ENCODE measurements at places on chromosomes 3 and 15.

GRCh38 chr3:152626226-152626625 lies 208.7 kb upstream of the P2RY1 start:
- H3K27ac ChIP-seq = no peak overlapping the region
- no peaks in the 10 kb centered on the region for H3K27me3 ChIP-seq
- no peaks in the 10 kb centered on the region for H3K4me1 ChIP-seq
- no peak overlapping the region for H3K4me3 ChIP-seq
- H3K36me3 ChIP-seq = no peaks in the 10 kb centered on the region

DNA sequence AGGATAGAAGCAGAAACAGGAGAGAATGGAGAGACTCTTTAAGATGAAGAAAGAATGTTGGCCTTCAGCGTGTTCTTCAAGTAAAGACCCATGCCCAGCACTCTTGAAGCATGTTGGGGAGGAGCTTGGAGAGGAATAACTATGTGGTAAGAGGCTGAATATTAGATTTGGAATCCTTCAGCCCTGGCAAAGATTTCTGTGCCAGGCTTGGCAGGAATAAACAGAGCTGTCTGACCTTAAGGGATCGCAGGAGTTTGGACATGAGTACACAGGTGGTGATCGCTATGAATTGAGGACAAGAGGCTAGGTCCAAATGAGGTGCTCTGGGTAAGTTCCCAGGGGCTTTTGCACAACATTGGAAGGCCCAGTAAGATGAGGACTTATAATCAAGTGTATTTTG lies 132.6 kb upstream of the TBL1XR1 start:
- DNase-seq = no peak
- no peak overlapping the region for H3K27ac ChIP-seq
- no peaks in the 10 kb centered on the region for H3K27me3 ChIP-seq
- H3K4me1 ChIP-seq = peaks cover 13% of the 10 kb centered on the region
- H3K4me3 ChIP-seq = no peak overlapping the region
- no peaks in the 10 kb centered on the region for H3K36me3 ChIP-seq

DNA sequence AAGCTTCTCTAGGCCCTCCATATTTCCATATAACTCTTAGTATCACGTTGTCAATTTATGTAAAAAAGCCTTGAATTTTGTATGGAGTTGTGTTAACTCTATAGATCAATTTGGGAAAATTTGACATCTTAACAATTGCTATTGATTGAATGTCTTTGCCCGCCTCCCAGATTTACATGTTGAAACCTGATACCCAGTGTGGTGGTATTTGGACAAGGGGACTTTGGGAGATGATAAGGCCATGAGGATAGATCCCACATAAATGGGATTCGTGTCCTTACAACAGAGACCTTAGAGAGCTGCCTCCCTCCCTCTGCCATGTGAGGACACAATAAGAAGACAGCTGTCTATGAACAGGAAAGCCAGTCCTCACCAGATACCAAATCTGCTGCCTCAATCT lies 21.1 kb upstream of the TNK2 start:
- no peak for DNase-seq
- no peak overlapping the region for H3K4me3 ChIP-seq
- H3K4me1 ChIP-seq = no peaks in the 10 kb centered on the region
- peaks cover 2% of the 10 kb centered on the region for H3K36me3 ChIP-seq
- no peaks in the 10 kb centered on the region for H3K27me3 ChIP-seq

DNA sequence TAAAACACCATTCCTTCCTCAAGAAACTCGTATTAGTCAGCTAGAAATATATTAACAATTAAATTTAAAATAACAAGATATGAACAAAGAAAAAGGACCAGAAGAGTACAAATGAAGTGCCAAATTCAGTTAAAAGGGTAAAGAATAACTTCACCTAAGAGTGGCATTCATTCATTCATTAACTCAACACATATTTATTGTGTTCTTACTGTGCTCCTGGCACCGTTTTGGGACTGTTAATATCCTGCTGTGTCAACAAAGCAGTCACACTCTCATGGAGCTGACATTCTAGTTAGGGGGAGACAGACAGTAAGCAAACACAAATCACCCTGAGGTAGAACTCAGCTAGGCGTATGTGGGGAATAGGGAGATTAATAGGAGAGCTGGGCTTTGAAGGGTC lies 123.6 kb upstream of the DPPA4 start:
- no peaks in the 10 kb centered on the region for H3K4me1 ChIP-seq
- H3K27ac ChIP-seq = no peak overlapping the region
- H3K36me3 ChIP-seq = no peaks in the 10 kb centered on the region
- no peak overlapping the region for H3K4me3 ChIP-seq
- no peak for DNase-seq

- H3K4me3 ChIP-seq = no peak overlapping the region
- H3K27ac ChIP-seq = no peak overlapping the region
- H3K36me3 ChIP-seq = peaks cover 42% of the 10 kb centered on the region
- no peaks in the 10 kb centered on the region for H3K4me1 ChIP-seq
- no peak for DNase-seq
Observed at GRCh38 chr15:79329171-79329611, 18.3 kb downstream of the TMED3 start.
